T1000 (cell line): ENCODE measurements at places on chromosomes 13 and 19.
A peak's percentile ranks its signal among the peaks of the same experiment; 100 is the strongest.

DNA sequence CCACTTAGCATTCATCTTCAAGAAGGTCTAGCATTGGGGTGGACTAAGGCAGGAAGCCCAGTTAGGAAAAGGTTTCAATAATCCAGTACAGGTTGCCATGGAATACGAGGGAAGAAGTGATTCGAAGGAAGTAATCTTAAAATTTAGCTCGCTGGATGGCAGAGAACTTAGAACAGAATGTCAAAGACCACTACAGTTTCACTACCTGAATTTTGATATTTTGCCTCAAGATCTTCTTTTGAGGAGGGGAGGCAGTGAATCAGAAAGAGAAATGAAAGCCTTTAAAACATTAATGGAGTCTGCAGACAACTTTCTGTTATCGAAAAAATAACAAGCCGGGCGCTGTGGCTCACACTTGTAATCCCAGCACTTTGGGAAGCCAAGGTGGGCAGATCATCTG lies 7.0 kb upstream of the RAB8A start:
- DNase-seq = no peak

GRCh38 chr19:8050274-8051096 lies 2.1 kb upstream of the CCL25 start:
- no peak for DNase-seq

DNA sequence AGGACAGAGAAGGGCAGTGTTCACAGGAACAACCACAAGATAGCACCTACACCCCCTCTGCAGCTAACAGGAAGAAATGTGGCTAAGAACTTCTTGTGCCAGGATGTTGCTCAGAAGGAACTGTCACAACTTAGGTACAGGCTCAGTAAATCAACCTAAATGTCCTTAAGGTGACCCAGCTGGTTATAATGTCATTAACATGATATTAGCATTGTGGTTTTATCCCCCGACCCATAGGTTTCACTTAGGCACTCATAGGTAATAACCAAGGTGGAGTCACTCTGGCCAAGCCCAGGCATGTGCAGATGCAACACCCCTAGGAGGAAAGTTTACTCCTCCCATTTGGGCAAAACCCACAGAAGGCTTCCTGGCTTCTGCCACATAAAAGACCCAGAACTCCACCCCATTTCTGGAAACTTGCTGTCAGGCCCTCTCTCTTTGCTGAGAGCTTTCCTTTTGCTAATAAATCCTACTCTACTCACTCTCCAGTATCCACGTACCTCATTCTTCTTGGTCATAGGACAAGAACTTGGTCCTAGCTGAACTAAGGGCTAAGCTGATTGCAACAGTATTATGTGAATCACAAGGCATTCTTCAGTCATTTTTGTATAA lies 951.3 kb downstream of the SLITRK5 start:
- no peak for DNase-seq

- DNase-seq = no peak
Observed at GRCh38 chr13:31978021-31978420, 53.6 kb upstream of the FRY start.

DNA sequence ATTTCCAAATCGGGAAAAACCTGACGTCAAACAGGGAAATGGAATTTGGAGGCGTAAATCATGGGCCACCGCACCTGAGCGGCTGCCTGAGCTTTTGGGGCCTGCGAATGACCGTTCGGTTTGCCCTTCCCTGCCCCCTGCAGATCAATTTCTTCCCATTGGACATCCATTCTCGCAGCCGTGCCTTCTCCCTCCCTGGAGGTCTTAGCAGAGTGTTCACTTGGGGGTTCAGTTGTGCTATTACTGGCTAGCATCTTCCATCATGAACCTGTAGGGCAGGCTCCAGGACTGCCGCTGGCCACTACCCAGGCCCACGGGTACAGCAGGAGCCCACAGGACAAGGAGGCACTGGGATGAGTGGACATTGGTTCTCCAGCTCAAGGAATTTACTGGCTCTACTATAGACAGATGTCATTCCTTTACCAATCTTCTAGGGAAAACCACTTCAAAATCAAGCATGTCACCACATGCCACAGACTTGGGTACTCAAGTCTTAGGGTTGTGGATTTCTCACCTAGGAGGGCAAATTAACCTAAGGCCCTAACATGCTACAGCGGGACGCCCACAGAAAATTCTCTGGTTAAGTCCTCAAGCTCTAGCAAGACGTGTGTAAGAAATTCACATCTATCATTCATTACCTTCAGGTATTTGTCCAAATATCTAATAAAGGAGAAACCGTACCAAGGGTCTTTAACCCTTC lies 75.5 kb downstream of the COL4A1 start:
- DNase-seq = no peak

DNA sequence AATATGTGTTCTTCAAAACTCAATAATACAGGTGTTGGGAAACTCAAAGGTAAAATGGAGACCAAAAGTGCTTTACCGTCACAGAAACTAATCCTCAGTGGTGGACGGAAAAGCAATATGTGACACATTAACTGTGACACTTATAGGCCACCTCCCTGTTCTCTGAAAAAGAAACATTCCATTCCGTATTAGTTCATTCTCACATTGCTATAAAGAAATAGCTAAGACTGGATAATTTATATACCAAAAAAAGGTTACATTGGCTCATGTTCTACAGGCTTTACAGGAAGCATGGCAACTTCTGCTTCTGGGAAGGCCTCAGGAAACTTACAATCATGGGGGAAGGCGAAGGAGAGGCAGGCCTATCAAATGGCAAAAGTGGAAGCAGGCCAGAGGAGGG lies 435.3 kb upstream of the HTR2A start:
- DNase-seq = no peak

DNA sequence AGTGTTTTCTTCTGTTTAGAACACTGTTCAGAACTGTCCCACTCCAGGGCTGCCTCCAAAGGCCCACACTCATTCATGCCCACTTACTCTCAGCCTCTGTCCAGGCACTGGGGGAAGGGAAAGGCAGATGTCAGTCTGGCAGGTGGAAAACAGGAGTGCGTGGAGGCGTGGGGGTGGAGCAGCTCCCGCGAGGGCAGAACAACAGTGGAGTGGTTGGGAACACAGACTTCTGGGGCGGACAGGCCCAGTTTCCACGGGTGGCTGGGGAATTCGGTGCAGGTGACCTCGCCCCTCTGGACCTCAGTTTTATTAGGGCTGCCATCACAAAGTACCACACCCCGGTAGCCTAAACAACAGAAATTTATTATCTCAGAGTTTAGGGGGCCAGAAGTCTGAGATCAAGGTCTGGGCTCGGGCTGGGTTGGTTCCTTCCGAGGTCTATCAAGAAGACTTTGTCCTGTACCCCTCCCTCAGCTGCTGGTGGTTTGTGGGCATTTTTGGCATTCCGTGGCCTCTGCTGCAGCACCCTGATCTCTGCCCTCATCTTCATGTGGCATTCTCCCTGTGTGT lies 59.7 kb downstream of the SIPA1L3 start:
- DNase-seq = peak; percentile 38

DNA sequence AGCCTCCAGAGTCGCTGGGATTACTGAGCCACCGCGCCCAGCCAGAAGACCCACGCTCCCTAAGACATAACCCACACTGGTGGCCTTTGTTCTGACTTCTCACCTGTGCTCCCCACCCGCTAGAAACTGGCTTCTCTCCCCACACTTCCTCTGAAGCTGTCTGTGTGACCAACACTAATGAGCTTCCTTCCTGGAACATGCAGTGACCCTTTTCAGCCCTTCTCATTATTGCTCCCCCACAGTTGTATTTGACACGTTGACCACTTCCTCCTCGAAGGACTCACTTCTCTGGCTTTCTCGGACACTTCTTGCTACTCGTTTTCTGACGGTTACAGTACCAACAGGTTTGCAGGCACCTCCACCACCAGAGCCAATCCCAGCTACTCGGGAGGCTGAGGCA lies 10.9 kb downstream of the NCR1 start:
- no peak for DNase-seq

- DNase-seq = no peak
Observed at GRCh38 chr13:37127691-37128241, 22.3 kb upstream of the CSNK1A1L start.

DNA sequence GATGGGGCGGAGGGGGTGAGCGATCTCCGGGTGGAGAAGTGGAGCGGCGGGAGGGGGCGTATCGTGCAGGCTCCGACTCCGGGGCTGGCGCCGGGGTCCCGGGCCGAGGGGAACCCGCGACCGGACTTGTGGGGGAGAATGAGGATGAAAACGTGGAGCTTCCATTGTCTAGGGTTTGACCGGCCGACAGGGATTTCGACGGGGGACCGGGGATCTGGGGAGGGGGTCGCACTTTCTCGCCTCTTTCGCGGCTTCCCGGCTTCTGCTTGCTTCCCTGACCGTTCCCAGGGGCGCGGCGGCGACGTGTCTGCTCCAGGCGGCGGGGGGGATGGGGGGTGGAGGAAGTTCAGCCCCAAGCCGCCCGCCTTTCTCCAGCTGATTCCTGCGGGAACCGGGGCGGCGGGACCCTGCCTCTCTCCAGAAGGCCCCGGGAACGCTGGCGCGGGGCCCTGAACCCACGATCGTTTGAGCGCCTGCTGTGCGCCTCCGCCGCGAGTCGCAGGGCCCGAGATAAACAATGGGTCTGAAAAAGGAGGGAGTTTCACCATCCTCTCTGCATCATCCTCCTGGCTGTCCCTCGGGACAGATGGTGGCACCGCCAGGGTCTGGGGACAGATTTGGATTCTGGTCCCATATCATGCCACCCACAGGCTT lies 790 bp downstream of the TPM4 start:
- DNase-seq = no peak

DNA sequence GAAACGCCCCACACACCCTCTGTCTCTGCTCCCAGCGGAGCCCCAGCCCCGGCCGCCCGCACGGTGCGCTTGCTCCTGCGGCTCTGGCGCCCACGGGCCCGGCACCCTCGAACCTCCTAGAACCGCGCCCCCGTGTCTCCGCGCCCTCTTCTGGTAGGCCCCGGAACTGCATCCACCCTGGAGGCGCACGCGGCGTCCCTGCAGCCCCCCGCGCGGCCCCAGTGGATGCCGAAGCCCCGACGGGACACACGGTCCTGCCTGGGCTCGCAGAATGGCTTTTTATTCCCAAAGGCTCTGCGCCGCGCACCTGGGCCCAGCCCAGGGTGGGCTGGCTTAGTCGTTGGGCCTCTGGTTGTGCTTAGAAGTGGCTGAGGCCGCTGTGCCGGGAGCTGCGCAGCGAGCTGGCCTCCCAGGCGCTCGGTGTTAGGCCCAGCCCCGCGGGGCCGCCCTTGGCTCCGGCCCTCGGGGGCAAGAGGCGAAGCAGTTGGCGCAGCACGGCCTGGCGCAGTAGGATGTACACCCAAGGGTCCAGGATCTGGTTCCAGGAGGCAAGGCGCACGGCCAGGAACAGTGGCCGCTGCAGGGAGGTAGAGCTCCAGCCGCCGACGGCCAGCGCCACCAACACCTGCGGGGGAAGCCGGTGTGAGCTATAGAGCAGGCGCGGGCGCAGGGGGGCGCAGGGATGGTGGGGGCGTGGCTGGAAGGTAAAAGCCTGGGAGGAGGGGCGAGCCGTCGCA lies 2.8 kb downstream of the PTGER1 start:
- no peak for DNase-seq

GRCh38 chr19:51594774-51595109 lies 23.7 kb downstream of the ZNF175 start:
- DNase-seq = no peak

DNA sequence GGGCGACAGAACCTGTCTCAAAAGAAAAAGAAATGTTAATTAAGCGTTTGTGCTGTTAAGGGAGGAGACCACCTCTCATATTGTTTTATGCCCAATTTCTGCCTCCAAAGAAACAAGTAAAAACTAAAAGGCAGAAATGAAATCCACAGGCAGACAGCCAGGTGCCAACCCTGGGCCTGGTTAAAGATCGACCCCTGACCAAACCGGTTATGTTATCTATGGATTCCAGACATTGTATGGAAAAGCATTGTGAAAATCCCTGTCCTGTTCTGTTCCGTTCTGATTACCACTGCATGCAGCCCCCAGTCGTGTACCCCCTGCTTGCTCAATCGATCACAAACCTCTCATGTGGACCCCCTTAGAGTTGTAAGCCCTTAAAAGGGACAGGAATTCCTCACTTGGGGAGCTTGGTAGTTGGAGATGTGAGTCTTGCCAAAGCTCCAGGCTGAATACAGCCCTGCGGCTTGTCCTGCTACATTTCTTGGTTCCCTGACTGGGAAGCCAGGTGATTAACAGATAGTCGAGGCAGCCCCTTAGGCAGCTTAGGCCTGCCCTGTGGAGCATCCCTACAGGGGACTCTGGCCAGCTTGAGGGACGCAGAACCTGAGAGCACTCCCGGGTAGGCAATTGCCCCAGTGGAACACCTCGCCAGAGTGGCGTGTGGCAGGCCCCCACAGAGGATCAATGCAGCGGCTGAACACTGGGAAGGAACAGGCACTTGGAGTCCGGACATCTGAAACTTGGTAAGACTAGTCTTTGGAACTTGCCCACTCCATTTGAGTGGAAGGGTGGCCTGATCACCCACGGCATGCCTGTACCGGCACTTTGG lies 748 bp upstream of the ZNF552 start:
- no peak for DNase-seq

DNA sequence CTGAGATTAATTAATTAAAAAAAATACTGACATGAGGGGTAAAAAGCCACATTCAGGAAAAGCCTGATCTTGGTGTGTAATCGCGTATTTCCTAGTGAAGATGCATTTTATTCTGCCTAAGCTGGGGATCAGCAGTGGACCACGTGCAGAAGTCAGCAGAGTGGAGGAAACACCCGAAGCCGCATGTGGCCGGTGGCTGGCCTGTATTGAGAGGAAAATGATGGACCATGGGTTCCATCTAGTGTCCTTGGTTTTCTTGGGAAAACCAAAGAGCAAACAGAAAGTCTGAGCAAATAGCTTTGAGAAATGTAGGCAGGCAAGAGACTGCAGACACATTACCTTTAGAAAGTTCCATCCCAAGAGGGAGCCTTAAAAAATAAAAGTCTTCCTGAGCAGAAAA lies 23.7 kb upstream of the SHISA2 start:
- no peak for DNase-seq

GRCh38 chr19:6761053-6761676 lies 6.1 kb downstream of the SH2D3A start:
- no peak for DNase-seq

DNA sequence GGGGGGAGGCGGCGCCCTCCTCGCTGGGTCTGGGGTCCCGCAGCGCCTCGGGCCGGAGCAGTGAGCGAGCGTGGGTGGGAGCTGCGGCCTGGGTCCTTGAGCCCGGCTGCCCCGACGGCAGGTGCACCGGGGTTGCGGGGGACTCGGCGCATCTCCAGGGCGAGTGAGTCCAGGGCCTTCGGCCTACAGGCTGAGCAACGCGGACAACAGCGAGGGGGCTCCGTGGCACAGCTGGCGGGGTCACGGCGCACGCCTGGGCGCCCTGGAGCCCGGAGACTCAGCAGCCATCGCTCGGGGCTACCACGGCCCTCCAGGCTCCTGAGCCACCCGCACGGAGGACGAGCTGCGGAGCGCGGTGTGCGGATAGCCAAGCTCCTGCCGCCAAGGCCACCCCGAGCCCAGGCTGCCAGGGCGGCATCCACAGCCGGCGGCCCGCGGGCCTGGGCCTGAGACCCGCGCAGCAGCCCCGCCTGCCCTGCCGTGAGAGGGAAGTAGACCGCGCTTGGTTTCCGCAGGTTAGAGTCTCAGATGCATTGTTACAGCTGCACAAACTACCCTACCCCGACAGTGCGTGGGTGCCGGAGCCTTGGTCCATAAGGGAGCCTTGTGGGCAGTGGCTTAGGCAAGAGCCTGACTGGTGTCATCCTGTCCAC lies 253.9 kb upstream of the SGCG start:
- DNase-seq = no peak
